ENCODE measurements at places on chromosomes 16 and 17. TPM values are rescaled to one million over a fixed set of nuclear protein-coding genes. Genes with fewer than 3 reads are reported as not detected.

- no peak for DNase-seq
Observed at GRCh38 chr16:59385491-59385890, 651.4 kb upstream of the GOT2 start.

DNA sequence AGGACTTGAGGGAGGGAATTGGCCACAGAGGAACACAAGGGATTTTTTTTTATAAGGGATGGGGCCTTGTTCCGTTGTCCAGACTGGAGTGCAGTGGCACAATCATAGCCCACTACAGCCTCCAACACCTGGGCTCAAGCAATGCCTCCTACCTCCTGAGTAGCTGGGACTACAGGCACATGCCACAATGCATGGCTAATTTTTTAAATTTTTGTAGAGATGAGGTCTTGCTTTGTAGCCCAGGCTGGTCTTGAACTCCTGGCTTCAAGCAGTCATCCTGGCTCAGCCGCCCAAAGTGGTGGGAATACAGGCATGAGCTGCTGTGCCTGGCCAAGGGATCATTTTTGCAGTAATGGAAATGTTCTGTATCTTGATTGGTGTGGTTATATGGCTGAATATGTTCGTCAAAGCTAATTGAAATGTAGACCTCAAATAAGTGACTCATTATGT is 56.9 kb downstream of the VMP1 start:
- DNase-seq: no peak

CD300LB gene
- total RNA-seq: 0.04 TPM

TUBB3 gene
- 7.1 TPM for total RNA-seq

DNA sequence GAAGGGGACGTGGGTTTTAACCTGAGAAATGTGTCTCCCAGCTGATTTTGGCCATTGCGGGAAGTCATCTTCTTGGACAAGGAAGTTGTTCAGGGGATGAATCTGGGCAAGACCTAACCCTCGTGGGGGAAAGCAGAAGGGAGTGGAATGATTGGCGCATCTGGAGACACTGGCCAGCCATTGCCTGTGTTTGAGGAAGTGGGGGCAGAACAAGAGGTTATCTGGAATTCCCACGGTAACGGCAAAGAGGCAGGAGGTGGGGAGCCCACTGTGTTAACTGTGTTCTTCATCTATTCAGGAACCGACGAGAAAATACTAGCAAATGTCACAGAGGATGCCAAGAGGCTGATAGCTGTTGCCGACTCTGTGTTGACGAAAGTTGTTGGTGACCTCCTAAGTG is 66.9 kb downstream of the RNF213 start:
- DNase-seq: peak; percentile 32

GRCh38 chr17:41147531-41148204 is 2.0 kb downstream of the KRTAP4-5 start:
- no peak for DNase-seq

All from muscle of leg (tissue), 16 donors.